ENCODE measurements at places on chromosomes 3 and 15.

DNA sequence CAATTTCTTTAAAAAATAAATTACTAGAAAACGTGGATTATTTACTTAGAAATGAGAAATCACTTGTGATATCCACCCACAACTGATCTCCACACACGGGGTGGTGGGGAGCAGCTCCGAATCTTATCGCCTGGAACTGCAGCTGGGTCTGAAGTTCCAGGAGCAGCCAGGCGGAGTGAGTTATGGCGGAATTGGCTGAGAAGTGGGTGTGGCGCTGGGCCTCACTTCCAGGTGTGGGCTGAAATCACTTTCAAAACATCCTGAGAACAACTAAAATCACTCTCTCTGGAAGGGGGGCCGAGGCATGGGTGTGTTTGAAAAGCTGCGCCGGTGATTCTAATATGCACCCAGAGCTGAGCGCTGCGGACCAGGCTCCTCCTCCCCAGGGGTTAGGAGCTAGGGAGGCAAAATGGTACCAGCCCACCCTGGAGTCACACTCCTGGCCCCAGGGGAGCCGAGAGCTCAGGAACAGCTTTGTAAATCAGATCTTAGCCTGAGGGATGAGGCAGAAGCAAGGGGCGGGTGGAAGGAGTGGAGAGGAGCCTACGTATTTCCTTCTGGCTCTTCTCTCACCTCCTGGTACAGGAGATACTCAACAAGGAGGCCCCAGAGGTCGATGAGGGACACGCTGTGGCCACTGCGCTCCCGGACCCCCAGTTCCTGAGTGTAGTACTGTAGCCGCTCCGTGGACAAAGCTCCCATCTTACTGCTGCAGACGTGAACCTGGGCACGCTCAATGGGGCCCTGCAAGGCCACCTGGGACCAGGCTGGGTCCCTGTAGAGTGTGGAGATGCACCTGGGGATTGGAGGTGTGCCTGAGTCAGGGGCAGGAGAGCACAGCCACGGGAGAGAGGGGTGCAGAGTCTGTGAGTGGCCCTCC is 9.6 kb downstream of the PLA2G4F start:
- DNase-seq = no peak

- DNase-seq = no peak
Measured at GRCh38 chr3:187183210-187183862, 13.9 kb upstream of the RTP1 start.

DNA sequence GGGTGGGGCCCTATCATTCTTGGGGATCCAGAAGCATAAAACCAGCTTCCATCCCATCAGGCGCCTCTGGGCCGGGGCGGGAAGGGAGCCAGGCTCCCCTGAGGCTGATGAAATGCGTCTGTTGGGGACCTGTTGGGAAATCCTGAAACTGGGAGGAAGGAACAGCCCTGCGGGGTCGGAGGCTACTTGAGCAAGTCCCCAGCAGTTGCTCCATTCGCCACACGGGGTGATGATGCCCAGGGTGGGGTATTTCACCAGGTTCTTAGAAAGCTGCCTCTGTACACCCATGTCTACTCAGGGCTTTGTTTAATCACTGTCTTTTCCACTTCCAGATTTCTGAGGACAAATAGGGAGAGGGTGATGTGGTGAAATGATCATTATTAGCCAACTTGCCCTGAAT is 25.4 kb upstream of the TSEN2 start:
- DNase-seq = no peak

DNA sequence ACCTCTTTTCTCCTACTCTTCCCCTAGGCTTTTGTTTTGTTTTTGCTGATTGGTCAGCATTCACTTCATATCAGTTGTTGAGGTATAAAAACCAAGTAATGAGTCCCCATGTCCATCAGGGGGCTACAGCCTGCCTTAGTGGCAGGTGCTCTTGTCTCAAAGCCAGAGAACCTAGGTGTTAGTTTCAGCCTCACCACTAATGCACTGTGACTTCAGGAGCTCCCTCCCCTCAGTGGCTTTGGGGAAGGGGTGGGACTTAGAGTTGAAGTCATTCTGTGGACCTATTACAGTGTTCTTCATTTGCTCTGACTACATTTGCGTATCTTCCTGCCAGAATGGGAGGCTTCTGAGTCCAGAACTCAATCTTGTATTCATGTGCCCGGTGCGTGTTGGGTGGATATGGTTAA is 41.6 kb downstream of the NR2C2 start:
- no peak for DNase-seq

- DNase-seq = no peak
Measured at GRCh38 chr15:69763831-69764230, 311.2 kb downstream of the RPLP1 start.

GRCh38 chr3:48855681-48856447 is 8.2 kb upstream of the PRKAR2A start:
- no peak for DNase-seq

- no peak for DNase-seq
Measured at GRCh38 chr15:51023499-51023898, 71.2 kb downstream of the TNFAIP8L3 start.

DNA sequence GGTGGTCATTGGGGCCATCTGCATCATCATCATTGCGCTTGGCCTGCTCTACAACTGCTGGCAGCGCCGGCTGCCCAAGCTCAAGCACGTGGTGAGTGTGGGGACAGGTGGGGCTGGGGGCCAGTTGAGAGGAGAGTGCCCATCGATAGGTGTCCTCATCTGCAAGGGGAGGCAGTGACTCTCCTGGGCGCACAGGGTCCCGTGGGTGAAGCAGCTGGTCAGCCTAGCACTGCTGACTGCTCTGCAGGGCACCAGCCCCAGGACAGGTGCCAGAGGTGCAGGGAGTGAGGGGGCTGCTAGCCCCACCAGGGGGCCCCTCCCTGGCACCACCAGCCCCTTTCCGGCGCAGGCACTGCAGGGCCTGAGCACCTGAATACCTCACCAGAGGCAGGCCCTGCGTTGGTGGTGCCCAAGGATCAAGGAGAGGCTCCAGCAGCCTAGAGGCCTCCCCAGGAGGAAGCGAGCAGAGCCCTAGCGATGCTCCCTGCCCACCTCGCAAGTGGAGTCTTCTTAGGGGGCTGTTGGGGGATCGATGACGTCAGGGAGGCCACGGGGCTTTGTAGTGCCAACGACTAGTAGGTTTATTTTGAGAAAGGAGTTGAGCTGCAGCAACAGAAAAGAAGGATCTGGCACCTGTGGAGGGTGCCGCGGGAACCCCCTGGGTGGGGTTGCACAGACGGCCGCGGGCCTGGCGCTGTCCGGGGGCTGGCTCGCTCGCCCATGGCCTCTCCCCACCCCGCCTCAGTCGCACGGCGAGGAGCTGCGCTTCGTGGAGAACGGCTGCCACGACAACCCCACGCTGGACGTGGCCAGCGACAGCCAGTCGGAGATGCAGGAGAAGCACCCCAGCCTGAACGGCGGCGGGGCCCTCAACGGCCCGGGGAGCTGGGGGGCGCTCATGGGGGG is 976 bp upstream of the ABTB1 start:
- peak; percentile 68 for DNase-seq

DNA sequence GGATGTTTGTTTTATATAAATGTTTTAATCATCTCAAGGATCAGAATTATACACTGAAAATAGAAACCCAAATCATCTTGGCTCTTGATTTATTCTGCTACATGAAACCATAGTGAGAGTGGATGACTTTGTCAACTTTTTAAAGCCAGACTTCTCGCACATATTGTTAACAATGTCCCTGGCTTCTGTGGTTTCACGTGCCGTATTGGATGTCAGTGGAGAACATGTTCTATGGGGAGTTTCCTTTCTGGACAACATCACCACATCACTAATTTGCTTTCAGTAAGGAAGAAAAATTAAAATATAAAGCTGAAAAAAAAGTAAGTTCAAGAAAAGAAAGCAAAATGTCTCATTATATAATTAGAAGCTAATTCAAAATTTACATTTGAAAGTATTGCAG is 297.1 kb upstream of the MME start:
- no peak for DNase-seq

- no peak for DNase-seq
Measured at GRCh38 chr3:157533298-157534070, 30.3 kb upstream of the VEPH1 start.

GRCh38 chr3:51975852-51976549 is 1.1 kb downstream of the ABHD14A start:
- no peak for DNase-seq

GRCh38 chr15:76162784-76163456 is 103.1 kb downstream of the TMEM266 start:
- DNase-seq = no peak

- no peak for DNase-seq
Measured at GRCh38 chr15:38894243-38894948, 329.8 kb upstream of the RASGRP1 start.

DNA sequence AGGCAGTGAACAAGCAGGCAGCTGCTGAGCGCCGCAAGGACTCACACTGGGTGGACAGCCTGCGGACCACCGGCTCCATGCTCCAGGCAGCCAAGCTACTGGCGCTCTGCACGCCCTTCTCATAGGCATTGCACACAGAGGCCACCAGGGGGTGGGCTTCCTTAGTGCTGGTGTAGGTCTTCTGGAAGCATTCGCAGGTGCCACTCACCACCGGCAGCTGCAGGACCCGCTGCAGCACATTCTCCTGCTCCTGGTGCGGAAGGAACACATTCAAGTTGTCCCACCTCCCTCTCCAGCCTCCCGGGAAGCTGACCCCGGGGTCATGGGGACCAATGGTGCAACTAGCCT is 6.0 kb downstream of the PLIN1 start:
- no peak for DNase-seq

DNA sequence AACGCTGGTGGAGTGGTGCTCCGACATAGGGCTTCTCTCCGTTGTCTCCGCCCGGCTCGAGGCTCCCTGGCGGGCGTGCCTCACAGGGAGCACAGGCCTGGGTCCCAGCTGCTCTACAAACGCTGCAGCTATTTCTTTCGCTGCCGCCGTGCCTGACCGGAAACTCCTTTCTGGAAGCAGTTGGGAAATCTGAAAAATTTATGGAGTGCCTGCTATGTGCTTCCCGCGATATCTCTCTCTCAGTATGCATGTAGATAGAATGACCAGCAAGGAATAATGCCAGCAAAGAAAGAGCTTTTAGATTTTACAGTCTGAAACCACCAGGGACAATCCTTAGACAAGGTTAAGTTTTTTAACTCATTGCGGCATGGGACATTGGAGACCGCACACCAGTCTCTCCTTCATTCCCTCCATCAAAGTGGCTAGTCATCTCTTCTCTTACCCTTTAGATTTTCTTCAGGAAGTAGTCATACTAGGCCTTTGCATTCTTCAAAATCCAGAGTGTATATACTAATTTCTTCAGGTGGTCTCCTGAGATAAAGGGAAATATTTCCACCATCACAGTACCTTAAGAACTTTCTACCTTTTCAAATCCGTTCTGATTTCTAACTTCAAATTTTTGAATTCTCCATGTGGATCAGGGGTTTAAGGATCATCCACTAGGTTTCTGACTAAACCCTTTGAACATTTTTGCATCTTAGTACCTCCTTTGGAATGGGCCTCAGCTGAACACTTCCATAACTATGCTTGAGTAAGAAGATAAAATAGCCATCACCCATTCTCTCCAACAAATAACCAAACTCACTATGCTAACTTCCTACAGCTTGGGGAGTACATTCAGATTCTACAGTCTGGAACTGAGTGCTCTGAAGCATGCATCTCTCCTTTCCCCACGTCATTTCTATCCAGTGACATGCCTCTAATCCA is 1.1 kb upstream of the NPHP3 start:
- DNase-seq = no peak

DNA sequence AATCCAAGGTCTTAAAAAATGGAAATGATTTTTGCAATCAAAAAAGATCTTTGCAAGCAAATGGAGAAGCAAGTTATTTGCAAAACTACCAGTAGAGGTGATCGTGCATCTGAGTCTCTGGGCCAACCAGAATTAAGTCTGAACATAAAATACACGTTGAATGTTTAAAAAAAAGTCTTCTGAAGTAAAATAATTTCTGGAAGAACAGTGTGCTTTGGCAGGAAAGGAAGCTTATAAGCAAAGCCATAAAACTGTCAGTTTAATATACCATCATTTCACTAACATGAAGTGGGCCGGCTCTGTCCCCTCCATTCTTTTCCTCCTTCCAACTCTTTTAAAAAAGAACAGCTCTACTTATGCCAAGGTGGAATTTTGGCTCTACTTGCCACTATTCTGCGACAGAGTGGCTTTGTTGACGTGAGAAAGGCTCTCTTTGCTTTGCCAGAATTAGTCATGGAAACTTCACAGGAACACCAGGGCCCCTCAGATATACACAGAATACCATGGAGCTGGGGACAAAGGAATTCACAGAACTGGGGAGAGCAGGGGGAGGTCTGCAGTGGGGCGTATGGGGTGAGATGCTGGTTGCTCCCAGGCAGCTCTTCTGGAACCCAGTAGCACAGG is 29.8 kb downstream of the FSTL1 start:
- DNase-seq = no peak

DNA sequence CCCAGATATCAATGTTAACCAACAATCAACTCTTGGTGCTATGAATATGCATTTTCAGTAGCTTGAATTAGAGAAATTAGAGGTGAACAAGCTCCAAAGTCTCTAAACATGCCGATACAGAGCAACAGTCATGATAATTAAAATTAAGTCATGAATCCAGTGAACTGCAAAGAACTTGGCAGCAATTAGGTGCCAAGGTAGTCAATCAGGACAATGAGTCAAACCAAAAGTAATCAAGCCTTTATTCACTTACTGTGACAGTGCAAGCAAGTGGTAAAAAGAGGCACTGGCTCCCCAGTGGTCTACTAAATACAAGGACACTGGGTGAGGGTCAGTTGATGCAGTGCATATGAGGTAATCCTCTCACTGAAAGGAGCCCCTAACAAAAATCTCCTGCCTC is 1.8 kb downstream of the ZNF770 start:
- no peak for DNase-seq

- DNase-seq = no peak
Measured at GRCh38 chr3:12444582-12445471, 39.5 kb upstream of the TSEN2 start.

- DNase-seq = no peak
Measured at GRCh38 chr3:125013095-125013494, 42.7 kb downstream of the HEG1 start.

GRCh38 chr3:108054935-108055334 is 35.9 kb downstream of the CD47 start:
- no peak for DNase-seq

- DNase-seq = no peak
Measured at GRCh38 chr3:38458796-38459498, 5.3 kb downstream of the ACVR2B start.

DNA sequence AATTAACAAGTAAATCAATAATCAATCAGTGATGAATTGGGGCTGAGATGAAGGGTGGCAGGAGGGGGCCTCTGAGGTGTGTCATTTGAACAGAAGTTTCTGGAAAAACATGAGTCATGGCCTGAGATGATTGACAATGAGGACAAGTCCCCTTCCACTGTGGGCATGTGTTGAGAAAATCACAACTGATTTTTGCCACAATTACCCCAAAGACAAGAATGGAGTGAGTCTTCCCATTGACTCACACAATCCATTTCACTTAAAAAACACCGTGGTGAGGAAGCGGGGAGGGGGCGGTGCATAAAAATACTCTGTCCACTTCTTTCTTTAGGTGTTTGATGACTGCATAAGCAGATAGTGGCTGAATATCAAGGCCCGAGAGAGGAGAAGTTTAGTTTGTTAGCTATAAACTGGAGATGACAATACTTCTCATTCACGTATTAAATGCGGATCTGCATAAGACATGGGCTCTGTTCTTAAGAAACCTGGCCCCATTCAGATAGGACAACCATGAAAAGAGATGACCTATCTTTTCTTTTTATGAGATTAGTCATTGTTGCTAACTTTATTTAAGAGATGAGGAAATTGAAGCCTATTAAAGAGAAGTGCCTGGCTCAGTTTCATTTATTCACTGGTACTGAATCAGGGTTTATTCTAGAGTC is 34.7 kb downstream of the SHC4 start:
- DNase-seq = no peak

- DNase-seq = no peak
Measured at GRCh38 chr3:13583251-13584180, 34.6 kb downstream of the FBLN2 start.

Measured in activated T-cell treated with anti-CD3 and anti-CD28 coated beads, Interleukin-2, amount 50 U/mL, for 24 hours (primary cell).